ENCODE measurements at places on chromosomes 6 and 20. TPM values are rescaled to one million over a fixed set of nuclear protein-coding genes. Genes with fewer than 3 reads are reported as not detected.

DNA sequence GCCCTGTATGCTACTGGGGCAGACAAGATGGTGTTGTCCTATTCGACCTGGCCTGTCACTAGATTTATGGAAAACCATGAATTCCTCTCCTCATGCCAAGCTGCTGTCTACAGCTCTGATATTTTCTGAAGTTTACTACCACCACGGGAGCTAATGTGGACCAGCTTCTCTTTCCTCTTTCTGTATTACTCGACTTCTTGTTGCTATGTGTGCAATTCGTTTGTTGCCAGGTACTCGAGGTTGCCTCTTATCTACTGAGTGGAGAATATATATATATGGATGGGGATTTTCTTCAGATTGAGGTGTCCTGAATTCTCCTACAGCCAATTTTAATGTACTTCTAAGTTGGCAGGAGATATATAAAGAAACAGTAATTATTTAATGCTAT, 34.7 kb downstream of the MAN1A1 start:
- no peak for DNase-seq

GRCh38 chr6:169132352-169132940, 121.2 kb downstream of the THBS2 start:
- DNase-seq: no peak

DNA sequence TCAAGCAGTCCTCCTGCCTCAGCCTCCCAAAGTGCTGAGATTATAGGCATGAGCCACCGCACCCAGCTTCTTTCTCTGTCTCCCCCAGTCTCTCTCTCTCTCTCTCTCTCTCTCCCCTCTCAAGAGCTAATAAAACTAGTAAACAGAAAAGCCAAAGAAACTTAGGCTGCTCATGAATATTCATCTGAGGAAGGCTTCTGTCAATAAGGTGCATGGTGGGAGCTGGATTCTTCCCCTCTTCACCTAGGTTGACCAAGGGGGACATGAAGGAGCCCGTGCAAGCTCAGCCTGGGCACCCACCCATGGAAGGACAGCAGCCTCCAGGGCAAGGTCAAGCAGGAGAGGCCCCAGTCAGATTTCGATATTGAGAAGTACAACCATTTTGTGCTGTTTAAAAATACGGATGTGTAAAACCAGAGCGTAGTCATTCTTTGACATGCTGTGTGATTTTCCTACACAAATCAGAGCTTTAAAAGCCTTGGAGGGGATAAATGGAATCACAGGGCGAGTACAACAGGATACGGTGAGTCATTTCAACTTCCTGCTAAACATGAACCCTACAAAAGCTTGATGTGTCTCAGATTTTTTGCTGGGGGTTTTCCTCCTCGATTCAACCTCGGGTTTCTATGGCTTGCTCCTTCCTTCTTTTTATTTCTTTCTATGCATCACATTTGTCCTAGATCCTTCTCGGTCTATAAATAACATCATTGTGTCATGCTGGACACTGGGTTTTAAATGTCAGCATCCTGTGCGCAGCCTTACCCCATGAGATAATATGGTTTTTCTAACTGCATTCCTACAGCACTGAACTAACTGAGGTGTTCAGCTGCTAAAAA, 368.9 kb upstream of the JARID2 start:
- DNase-seq: no peak

DNA sequence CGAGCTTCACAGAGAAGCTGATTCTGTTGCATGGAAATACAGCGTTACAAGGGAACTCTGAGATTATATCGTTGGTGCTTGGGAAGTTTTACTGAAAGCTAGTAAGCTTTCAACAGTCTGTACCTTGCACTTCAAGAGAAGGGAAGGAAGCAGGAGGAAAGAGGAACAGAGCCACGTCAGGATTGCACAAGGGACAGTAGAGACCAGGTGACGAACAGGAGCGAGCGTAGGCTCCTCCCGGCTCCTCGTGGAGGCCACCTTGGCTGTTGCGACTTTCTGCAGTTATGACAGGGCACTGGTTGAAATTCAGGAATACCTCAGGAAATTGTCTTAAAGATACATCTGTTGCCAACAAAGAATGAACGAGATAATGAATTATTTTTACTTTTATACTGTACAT, 18.8 kb downstream of the RTF2 start:
- no peak for DNase-seq

GRCh38 chr6:6386010-6386409, 65.5 kb upstream of the F13A1 start:
- DNase-seq: no peak

DNA sequence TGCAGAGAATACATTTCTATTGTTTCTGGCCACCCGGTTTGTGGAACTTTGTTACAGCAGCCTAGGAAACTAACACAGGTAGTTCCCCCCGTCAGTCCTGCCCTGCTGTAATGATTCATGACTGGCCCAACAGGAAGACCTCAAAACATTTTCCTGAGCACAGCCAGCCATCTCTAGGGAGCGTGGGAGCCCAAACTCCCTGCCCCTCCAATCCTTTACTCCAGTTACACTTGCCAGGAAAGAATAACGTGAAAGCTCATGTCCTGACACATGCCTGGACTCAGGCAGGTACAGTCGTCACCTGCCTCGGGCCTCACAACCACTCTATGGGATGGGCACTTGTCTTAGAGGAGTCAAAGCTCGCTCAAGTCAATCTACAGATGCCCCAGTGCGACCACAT, 8.4 kb downstream of the TXNDC5 start:
- DNase-seq: no peak

DNA sequence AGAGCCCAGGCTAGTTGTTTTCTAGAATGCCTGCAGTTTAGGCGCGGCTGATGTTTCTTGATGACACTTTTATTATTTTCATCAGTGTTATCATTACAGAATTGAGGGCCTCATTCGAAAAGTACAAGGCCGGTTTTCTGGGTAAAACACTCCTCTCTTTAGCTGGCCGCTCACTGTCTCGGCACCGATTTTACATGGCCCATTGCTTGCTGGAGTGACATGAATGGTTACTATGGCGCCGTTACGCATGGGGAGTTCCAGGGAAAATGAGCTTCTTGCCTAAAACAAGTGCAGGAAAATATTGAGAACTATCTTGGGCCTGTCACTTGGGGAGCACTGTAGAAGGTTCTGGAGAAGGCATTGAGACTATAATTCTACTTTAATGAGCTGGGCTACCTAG, 317.8 kb downstream of the CDH4 start:
- DNase-seq: no peak

- no peak for DNase-seq
Measured at GRCh38 chr6:144898052-144898689, 613.0 kb downstream of the UTRN start.

GRCh38 chr6:88763160-88763559, 200.3 kb downstream of the RNGTT start:
- DNase-seq: no peak

GRCh38 chr6:156662025-156662445, 115.1 kb upstream of the ARID1B start:
- peak; percentile 56 for DNase-seq

DNA sequence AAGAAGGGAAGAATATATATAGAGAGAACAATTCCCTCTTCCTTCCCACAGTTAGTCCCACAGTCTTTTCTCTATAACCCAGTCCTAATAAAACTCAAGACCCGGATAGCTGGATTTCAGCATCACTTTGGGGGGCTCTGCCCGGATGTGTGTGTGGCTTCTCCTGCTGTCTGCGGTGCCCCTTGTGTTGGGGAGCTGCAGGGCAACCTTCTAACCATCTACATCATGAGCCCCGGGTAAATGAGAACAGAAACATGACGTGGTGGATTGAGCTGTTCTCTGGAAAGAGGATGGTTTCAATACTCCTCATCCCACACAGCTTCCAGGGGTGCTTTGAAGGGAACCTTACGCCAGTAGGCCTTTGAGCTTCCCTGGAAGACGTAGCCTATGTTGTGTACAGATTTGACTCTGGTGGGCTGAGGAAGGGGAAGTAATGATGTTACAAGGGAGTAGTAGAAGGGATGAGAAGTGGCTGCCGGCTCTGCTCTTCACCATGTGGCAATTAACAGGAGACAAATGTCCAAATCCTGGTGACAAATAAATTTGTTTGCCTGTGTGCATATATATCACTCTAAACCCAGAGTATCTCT, 13.5 kb upstream of the PRDM1 start:
- DNase-seq: no peak

The TCP11 gene
- total RNA-seq: not detected

The HLA-DQB1 gene
- not detected for total RNA-seq

The HTR1E gene
- total RNA-seq: not detected

Data from Peyer's patch (tissue), 4 donors.